ENCODE measurements at places on chromosomes 4 and X. TPM values are rescaled to one million over a fixed set of nuclear protein-coding genes. Genes with fewer than 3 reads are reported as not detected.

Gene SAP30
- total RNA-seq: 13.6 TPM

Gene RIBC1
- total RNA-seq: not detected

Gene AIFM1
- 13.4 TPM for total RNA-seq

Gene KIAA1210
- total RNA-seq: not detected

Gene STIM2
- 33.2 TPM for total RNA-seq

Gene CT55
- total RNA-seq: not detected

Gene FOXP3
- total RNA-seq: 0.33 TPM

Gene CDKL2
- 0.29 TPM for total RNA-seq

Gene ENAM
- not detected for total RNA-seq

Gene TKTL1
- total RNA-seq: not detected

Gene SSX4
- not detected for total RNA-seq

Gene HAND2
- not detected for total RNA-seq

Gene CSAG3
- not detected for total RNA-seq

Gene CYBB
- total RNA-seq: not detected

Gene CENPC
- total RNA-seq: 28.5 TPM

Gene ZNF157
- not detected for total RNA-seq

Gene CFI
- 47.0 TPM for total RNA-seq

Gene TSPAN7
- total RNA-seq: 9.6 TPM

Gene ANXA10
- total RNA-seq: not detected

Gene FLNA
- 2,218 TPM for total RNA-seq

Gene BMP15
- total RNA-seq: not detected

Gene NUP62CL
- total RNA-seq: not detected

Gene PLAC8
- 2.5 TPM for total RNA-seq

Gene ZMAT1
- 2.4 TPM for total RNA-seq

Gene BEX4
- total RNA-seq: 15.7 TPM

Gene SHROOM2
- total RNA-seq: 17.0 TPM

Gene CT45A10
- total RNA-seq: not detected

Gene SATL1
- total RNA-seq: not detected

Gene CXCL11
- 3.9 TPM for total RNA-seq

Gene TMEM255A
- not detected for total RNA-seq

Gene FAM53A
- total RNA-seq: 3.6 TPM

Gene SLC7A11
- total RNA-seq: 76.1 TPM

Gene MAGEA11
- not detected for total RNA-seq

Gene TMPRSS11D
- total RNA-seq: 0.29 TPM

Gene VSIG1
- 0.65 TPM for total RNA-seq

Gene SERTM2
- not detected for total RNA-seq

Gene ODAPH
- total RNA-seq: not detected

Gene TRIM60
- not detected for total RNA-seq

Gene WAS
- total RNA-seq: not detected

Gene ARR3
- total RNA-seq: not detected

Gene GPM6B
- total RNA-seq: 0.33 TPM

All from vein endothelial cell (primary cell).